Lower lobe of right lung (tissue), 2 donors: ENCODE measurements at places on chromosomes 7 and 10.
A peak's percentile ranks its signal among the peaks of the same experiment; 100 is the strongest.

DNA sequence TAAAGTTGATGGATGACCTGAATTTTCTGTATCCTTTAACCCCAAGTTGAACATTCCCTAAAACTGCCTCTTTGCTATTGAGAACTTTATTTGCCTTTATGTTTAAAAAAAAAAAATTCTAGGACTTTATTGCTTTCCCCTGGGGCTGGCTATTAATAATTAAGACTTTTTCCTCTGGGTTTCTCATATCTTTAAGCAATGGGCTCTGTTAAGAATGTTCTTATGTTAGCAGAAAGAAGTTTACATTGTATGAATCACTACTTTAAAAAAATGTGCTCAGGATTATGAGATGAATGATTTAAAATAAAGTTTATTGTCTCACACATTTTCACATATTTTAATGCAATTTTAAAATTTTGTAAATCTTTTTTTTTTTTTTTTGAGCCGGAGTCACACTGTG, 19.5 kb downstream of the TAX1BP1 start:
- no peak for DNase-seq

DNA sequence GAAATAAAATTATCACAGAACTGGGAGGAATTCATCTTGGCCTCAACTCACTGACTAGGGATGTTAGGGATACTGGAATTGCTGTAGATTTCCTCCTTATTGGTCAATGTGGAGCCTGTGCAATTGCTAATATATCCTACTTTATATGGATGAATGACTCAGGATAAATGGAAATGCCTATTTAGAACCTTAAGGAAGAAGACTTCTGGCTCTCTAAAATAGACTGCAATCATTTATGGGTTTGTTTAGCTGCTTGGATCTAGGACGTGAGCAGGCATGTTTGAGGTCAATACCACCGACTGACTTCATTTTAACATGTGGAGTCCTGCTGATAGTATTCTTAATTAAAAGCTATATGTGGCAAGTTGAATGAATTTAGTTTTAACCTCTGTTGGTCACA, 1040.1 kb upstream of the LRRN3 start:
- DNase-seq: no peak

DNA sequence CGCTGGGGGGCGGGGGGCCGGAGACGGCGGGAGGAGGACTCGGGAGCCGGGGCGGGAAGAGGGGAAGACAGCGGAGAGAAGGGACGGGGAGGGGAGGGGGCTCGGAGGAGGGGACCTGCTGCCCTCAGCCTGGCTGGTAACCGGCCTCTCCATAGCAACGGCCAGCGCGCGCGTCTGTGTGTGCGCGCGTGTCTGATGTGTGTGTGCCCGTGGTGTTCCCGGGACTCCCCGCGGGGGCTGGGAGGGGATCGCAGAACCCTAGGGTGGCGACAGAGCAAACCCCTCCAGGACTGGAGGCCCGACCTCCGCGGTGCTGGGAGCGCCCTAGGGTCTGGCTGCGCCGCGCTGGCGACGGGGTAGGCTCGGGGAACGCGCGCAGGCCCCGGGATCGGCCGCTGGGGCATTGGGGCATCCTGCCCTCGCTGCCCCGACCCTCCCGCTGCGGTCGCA, 356.3 kb downstream of the DNAJB6 start:
- no peak for DNase-seq

- DNase-seq: no peak
These were observed 98.7 kb downstream of the NOC3L start for GRCh38 chr10:94264085-94264484.

- no peak for DNase-seq
These were observed 218.3 kb upstream of the GRB10 start for GRCh38 chr7:51000956-51001355.

DNA sequence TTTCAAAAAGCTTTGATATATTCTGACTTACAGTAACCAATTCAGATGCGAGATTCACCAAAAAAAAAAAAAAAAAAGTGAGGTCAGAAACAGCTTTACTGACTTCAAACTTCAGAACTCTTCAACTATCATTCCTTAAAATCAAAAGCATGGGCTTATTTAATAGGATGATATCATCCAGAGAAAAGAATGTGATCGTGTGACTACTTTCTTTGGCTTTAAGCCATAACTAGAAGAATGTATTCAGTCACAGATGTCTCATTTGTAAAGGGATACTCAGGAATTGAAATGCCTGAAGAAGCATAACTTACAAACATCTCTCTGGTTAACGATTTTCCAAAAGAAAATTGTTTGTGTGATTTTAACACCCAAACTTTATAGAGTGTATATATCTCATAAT, 11.5 kb downstream of the TPK1 start:
- DNase-seq: no peak

DNA sequence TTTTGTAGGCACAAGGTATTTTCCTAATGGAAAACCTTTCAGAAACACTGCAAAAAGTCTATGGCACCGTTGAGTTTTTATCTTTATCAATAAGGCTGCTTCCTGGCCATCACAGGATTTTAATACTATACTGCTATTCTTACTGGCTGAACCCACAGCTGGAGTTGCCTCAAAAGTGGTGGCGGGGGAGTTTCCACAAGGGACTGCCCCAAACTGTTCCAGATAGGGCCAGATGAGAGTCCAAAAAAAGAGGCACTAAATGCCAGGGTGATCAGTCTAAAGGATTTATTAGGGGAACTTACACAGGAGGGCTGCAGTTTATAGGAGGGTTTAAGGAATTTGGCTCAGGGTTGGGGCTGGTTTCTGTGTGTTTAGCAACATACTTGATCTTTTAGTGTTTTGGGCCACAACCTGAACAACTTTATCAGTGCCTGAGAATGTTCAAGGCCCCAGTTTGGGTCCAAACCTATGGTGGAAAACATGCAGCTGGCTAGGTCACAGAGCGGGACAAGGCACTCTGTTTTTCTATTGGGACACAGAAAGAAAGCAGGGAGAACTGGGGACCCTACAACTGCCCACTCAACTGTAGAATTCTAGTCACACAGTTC, 41.4 kb downstream of the STAM start:
- DNase-seq: no peak

DNA sequence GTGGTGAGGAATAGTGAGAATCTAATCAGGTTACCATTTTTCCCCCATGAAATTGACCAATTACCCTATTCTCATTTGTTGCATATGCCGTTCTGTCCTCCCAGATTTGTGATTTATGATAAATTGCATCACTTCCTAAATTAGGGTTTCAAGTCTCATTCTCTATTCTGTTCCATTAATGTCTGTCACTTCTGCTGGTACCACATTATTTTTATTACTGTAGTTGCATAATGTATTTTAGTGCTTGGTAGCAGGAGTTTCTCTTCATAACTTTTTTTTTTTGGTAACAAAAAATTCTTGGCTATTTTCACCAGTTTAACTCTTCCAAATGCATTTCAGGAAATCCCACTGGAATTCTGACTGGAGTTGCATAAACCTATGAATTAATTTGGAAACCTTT, 44.0 kb upstream of the FAM133B start:
- no peak for DNase-seq

DNA sequence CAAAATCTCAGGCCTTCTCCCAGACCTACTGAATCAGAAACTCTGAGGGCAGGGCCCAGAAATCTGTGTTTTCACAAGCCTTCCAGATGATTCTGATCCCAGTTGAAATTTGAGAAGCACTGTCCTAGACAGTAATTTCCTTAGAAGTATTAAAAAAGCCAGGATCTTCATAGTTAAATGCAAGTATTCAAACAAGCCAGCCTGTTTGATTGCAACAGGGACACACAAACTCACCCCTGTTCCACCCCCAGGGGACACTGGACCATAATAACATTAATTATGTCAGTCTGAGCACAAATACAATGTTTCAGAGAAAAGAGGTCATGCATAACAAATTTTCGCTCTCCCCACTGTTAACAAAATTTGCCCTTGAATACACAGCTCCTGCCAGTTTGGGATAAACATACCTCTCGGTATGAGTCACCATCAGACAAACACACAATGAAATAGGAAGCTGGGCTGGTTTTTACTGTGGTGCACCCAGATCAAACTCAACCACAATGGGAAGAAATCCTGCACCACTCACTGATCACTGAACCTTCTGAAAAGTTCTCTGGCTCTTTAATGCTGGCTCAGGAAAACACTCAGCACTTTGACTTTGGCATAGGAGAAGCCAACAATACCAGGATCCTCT, 34.3 kb downstream of the ABLIM1 start:
- DNase-seq: no peak

- DNase-seq: peak; percentile 35
These were observed 46.1 kb downstream of the ASB13 start for GRCh38 chr10:5620223-5620721.

- no peak for DNase-seq
These were observed 4.6 kb upstream of the NOLC1 start for GRCh38 chr10:102147561-102147960.

- no peak for DNase-seq
These were observed 702.1 kb upstream of the COBL start for GRCh38 chr7:52018680-52019054.

DNA sequence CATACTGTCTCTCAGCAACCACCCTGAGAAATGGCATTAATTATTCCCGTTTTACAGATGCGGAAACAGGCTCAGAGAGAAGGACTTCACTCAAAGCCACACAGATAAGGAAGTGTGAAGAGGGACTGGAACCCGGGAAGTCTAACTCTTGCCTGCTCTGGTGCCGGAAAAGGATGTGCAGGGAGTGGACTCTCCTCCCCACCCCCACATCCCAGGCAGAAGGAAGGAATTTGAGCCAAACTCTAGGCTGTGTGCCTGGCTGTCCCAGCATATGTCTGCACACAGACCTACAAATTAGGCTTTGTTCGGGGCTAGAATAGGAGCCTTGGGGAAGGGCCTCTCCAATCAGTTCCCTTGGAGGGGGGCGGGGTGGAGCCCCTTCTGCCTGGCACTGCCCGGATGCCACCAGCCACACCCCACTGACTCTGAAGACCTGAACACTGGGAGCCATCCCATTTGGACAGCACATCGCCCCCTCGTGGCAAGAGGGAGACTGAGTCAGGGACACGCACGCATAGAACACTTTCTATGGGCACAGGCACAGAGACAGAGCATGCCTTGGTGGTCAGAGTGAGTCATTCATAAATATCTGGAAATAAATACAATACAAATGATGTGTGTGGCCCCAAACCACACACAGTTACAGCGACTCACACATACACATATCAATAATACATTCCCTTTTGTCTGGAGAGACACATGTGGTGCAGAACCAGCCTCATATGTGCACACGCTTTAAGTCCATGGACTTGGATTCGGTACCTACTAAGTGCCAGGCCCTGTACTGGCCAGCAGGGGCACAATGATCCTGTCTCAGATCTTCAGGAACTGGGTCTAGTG, 13.1 kb downstream of the LZTS2 start:
- DNase-seq: peak; percentile 90
